Activated CD4-positive, alpha-beta T cell treated with anti-CD3 and anti-CD28 coated beads for 36 hours (primary cell): ENCODE measurements at places on chromosomes 3 and 15.

DNA sequence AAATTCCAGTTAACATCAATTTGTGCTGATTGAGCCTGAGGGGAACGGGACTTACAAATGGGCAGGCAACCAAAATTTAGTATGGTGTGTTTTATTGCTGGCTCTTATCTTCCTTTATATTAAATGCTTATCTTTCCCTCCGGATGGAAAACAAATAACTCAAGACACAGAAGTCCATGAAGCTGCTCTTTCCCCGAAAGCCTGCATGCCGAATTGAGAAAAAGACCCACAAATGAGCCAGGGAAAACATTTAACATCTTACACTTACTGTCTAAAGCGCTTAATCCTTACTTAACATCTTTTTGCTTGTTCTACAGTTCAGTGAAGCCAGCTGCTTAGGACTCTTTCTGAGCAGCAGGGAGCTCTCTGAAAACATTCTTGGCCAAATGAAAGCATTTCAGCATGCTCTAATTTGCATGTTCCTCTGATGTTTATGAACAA, 49.5 kb downstream of the HEG1 start:
- H3K36me3 ChIP-seq = peaks cover 29% of the 10 kb centered on the region
- H3K27me3 ChIP-seq = no peaks in the 10 kb centered on the region
- H3K4me1 ChIP-seq = peaks cover 41% of the 10 kb centered on the region
- H3K27ac ChIP-seq = no peak overlapping the region

DNA sequence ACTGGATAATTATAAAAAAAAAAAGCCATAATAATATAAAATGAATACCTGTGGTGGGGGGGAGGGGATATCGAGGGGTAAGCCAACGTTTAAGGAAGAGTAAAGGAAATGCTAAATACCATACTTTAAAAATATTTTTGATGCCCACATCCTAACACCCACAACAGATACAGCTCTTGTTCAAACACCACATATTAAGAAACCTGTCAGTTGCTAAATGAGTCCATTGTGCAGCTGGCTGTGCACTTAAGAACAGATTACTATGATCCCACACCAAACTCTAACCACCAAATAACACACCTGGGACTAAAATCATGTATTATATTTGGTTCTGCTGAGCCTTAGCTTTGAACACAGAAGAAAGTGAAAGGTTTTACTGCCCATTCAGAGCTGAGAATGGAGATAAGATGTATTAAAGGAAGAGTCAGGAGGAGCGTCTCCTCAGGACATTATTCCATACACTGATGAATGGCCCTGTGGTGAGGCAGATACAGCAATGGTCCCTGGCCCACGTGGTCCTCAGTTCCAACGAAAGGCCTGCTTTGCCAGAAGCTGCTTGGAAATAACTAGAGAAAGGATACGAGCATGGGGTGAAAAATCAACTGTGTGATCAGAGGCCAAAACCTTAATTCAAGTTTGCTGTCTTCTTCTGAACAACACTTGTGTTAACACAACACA, 515.4 kb downstream of the FOXP1 start:
- no peak for DNase-seq
- H3K27me3 ChIP-seq = no peaks in the 10 kb centered on the region
- H3K36me3 ChIP-seq = peaks cover 6% of the 10 kb centered on the region
- H3K4me1 ChIP-seq = peaks cover 69% of the 10 kb centered on the region

- no peaks in the 10 kb centered on the region for H3K27me3 ChIP-seq
- no peak for DNase-seq
- H3K4me3 ChIP-seq = no peak overlapping the region
- H3K36me3 ChIP-seq = peaks cover 26% of the 10 kb centered on the region
- H3K4me1 ChIP-seq = no peaks in the 10 kb centered on the region
Observed at GRCh38 chr15:65466901-65467300, 44.2 kb upstream of the IGDCC4 start.

GRCh38 chr15:52636459-52636858, 42.7 kb downstream of the ATOSA start:
- no peaks in the 10 kb centered on the region for H3K27me3 ChIP-seq
- peaks cover 9% of the 10 kb centered on the region for H3K4me1 ChIP-seq
- H3K27ac ChIP-seq = no peak overlapping the region
- H3K36me3 ChIP-seq = peaks cover 4% of the 10 kb centered on the region

DNA sequence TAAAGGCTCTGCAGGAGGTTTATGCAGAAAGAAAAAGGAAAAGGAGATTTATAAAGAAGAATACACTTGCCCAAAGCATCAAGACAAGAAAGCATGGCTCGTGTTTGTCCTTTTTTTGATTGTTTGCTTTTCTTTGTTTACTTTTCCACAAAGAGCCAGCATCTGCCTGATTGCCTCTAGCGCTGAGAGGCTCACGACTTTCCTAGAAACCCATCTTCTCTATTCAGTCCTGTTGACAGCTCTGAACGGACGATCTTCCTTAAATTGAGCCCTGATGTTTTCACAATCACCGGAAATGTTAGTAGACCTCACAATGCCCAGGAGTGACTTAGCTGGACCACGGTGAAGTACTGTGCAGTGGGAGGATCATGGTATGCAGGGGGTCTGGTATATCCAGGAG, 12.4 kb downstream of the GP5 start:
- H3K27me3 ChIP-seq = no peaks in the 10 kb centered on the region
- H3K4me3 ChIP-seq = no peak overlapping the region
- H3K27ac ChIP-seq = no peak overlapping the region
- no peaks in the 10 kb centered on the region for H3K36me3 ChIP-seq
- DNase-seq = no peak
